Sciatic nerve (tissue), 2 donors: ENCODE measurements at places on chromosomes 3 and 15.

DNA sequence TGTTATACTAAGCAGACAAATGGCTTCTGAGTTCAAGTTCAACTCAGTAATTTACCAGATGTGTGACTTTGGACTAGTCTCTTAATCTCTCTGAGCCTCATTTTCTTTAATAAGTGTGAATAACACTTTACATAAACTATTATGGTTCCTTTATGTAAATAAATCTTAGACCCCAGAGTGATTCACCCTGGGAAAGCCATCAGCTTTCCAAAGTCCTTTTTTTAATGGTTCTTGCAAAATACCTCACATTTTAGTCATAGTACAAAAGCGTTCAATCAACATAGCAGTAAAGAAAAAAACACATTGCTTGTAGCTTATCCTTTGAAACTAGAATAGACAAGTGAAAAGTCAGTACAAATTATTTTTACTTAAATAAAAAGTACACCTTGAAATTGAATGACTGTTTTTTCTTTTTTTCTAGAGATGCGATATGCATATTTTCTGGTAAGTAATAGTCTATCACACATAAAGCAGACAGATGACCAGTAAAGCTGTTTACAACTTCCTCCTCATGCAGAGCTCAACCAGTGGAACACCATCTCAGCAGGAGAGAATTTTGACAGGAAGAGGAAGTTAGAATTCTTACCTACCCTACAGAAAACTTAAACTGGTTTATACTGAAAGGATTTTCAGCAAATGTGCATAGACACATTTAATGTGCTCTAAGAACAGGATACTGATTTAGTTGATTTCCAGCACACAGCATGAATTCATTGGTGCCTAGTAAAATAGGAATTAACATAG lies 123.0 kb upstream of the AGBL1 start:
- no peak for DNase-seq

- no peak for DNase-seq
These were observed 732.4 kb upstream of the GBE1 start for GRCh38 chr3:82493858-82494257.

- no peak for DNase-seq
These were observed 578.8 kb downstream of the ROBO2 start for GRCh38 chr3:77618686-77619085.

DNA sequence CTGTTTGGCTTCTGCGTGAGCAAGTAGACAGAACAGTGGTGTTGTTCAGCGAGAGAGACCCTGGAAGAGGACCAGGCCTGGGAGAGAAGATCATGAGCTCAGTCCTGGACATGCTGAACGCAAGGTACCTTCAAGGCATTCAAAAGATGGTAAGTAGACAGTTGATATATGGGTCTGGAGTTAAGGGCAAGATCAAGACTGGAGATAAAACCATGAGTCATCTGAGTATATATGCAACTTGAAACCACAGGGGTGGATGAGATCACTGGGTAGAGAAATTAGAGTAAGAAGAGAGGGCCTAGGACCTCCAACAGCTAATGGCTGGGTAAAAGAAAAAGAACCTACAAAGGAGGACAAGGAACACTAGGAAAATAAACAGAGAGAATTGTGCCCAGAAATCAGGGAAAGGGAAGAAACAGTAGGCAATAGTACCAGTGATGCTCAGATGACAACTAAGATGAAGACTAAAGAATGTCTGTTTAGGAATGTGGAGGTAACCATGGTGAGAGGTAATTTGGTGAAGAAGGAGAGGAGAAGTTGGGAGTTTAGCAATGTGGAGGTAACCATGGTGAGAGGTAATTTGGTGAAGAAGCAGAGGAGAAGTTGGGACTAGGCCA lies 343.2 kb upstream of the ADAMTS9 start:
- no peak for DNase-seq

DNA sequence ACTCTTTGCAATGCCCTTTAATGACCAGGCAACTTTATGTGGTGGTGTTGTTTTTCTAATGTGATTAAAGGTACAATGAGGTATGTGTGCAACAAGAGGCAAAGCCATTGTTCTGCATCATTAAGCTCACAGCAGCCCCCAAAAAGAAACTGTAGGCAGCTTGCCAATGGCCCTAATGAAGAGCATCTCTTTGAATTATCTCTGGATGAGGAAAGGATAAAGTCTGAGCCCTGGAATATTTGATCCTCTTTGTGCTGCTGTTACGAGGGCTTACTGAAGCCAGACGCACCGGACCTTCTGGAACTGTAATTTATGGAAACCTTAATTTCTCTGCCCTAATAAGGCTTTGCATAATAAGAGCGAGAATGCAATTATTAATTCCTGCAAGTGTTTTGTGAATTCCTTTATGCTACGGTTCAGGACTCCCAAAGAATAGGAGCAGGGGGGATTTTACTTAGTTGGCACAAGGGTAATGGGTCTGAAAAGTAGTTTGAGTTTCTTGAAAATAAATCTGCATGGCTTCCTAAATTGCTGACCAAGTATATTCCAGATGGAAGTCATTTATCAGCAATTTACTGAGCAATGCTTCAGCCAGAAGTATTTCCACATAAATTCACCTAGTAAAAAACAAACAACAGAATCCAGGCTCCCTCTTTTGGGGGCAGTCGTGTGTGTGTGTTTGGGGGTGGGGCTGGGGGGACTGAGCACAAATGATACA lies 193.4 kb downstream of the PDZRN3 start:
- DNase-seq = no peak

DNA sequence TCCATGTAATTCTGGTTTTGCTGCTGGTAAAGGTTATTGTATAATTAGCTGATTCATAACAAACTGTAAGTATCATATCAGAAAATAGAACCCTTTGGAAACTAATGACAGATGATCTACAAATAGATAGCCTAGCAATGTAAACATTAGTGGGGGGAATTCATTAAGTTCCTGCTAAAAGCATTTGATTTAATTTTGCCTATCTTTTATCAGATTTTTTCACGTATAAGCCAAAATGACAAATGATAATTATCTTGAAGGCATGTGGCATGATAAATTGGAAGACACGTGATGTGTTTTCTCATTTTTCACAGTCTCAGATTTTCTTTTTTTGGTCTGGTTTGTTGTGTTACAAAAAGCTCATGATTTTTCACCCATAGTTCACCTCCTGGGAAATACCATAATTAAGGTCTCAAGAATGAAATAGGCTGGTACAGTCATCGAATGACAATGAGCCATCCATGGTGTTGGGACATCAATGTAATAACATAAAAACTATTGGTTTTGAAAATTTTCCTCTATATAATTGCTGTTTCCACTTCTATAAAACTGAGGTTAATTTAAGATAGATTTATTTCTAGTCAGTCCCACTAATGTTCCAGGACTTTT lies 325.9 kb upstream of the TBL1XR1 start:
- DNase-seq = no peak

DNA sequence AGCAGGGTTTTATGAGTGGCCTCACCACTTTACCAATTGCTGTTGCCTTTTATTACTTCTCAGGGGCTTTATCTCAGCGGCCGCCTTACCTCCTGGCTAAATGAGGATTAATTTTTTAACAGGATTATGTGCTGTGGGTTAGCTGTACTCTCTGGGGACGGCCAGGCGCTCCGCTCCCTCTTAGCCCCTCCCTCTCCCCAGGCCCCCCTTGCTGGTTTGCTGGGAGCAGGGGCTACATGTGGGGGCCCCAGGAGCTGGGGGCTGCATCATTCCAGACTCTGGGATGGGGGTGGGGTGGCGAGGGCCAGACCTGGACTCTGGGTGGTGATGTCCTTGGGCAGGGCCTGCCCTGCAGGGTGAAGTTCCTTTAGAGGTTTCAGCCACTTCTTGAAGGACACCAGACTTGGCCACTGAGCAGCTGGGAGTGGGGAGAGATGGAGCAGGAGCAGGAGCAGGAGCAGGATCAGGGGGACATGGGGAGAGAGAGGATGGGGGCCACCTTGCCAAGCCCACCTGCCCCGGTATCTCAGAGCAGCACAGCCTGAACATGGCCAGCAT lies 196.1 kb downstream of the GOLGA6L6 start:
- peak; percentile 55 for DNase-seq

DNA sequence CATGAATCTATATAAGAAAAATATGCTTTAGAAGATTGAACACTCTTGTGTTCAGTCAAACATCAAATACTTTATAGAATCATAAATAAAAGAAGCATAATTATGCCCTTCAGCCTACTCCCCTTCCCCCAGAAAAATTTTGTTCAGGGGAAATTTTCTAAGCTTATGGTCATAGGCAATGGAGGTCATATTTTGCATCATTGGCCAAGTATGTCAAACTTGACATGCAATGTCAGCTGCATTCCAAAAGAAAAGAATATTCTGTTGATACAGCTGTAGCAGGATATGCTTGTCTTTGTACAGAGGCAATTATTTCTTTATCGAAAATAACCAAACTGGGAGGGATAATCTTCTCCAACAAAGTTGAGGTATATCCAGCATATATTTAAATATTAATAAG lies 328.2 kb downstream of the ZIC1 start:
- DNase-seq = no peak

- DNase-seq = no peak
These were observed 25.8 kb downstream of the COLQ start for GRCh38 chr3:15495461-15496340.

DNA sequence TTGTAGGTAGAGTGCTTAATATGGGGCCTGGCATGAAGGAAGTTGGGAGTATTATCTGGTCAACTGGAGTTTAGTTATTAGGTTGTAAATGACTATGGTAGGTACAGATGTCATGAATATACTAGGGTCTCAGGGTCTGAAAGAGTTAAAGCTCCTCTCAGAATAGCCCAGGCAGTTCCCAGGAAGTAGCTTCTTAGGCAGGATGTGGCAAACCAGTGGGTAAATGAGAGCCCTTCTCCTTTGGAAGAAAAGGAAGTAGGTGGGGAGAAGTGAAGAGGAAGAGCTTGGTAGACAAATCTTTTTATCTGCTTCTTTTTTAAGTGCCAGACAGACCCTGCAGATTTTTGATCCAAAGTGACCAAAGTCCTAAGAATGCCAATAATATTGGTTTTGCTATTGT lies 24.5 kb downstream of the MAP2K1 start:
- no peak for DNase-seq

DNA sequence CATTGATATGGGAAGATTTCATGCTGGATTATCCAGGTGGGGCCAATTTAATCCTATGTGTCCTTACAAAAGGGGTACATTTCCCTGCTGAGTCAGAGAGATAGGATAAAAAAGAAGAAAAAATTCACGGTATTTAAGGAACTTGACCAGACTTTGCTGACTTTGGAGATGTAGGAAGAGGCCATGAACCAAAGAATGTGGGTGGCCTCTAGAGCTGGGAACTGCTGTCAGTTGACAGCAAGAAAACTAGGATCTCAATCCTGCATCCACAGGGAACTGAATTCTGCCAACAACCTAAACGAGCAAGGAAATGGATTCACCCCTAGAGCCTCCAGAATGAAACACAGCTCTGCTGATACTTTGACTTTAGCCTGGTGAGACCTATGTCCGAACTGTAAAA lies 148.1 kb upstream of the SLC24A5 start:
- no peak for DNase-seq

DNA sequence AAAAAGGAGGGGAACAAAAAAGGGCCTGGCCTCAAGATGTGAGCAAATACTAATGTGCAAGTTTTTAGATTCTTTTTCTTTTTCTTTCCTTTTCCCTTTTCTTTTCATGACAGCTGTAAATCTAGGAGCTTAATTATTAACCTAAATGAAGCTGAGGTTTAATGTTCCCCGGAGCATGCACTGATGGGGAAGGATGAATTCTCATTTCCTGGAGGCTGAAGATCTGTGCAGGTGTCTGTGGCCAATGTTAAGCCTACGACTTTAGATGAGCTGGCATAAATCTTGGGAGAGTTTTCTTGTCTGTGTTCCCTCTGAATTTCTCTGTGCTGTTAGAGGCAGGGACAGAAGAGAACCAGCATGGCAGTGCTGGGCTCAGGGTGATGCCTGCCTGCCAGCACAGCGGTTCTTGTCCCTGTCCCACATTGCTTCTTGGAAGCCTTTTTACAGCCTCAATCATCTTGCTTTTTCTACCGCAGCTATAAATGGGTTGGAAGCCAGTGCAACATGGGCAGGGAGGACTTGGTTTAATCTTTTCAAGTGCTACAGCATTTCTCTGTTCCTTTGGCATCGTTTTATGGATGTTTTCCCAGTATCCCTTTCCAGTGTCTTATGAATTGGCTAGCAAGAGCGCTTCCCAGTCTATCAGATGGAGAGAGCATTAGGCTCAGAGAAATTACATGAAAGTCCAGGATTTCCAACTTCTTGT lies 119.1 kb downstream of the ATG7 start:
- no peak for DNase-seq

DNA sequence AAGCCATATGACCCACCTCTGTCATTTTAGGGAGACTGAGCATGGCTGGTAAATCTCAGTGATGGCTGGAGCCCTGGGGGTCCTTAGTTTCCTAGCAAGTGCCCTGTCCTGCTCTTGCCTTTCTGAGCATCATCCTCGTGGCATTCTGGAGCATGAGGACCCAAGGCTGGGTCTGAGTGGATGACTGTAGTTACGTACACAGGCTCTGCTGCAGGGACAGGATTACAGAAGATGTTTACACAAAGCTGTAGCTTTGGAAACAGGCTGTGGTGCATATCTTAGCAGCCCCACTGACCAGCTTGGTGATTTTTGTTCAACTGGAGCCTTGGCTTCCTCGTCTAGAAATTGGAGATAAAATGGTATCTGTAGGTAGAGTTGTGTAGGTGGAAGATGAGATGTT lies 272.9 kb upstream of the CTDSPL start:
- no peak for DNase-seq

DNA sequence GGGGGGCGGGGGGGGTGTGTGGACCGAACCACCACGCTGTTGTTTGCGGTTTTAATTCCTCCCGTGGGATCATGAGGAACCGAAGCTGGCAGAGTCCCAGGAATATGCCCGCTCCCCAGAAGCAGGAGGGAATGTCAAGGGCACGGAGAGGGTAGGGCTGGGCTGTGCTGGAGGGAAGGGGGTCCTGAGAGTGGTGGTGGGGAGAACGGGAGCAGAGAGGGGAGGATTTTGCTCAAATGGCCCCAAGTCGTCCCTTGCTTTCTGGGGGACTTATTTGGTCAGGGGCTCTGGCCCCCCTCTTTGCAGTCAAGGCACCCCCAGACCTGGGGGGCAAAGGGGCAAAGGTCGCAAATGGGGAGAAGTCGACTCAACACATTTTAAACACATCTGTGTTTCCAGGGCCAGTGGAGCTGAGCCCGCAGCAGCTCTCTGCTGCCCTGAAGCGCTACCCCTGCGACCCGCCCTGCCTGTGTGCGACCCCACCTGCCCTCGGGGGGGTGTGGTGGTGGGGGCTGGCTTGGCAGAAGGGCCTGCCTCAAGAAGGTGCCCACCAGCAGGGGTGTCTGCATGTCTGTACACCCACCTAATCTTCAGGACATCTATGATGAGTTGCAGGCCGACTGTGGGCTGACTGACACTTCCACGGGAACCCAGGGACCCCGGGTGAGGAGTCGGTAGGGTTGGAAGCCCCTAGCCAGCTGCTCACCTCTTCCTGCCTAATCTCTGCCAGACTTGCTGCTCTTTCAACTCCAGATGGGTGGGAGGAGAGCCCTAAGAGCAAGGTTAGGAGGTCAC lies 602 bp upstream of the ATP2B2 start:
- no peak for DNase-seq

GRCh38 chr15:25990220-25990619 lies 127.1 kb upstream of the ATP10A start:
- DNase-seq = no peak

GRCh38 chr15:99368743-99369142 lies 117.5 kb downstream of the LRRC28 start:
- DNase-seq = no peak

GRCh38 chr15:65971741-65971995 lies 102.4 kb downstream of the RAB11A start:
- no peak for DNase-seq

GRCh38 chr3:73604451-73604850 lies 20.3 kb downstream of the PDZRN3 start:
- DNase-seq = no peak
